ENCODE measurements at places on chromosomes 2 and 18. TPM values are rescaled to one million over a fixed set of nuclear protein-coding genes. Genes with fewer than 3 reads are reported as not detected.
A peak's percentile ranks its signal among the peaks of the same experiment; 100 is the strongest.

- no peak for DNase-seq
Observed at GRCh38 chr2:64987001-64987955, 1.9 kb upstream of the SLC1A4 start.

DNA sequence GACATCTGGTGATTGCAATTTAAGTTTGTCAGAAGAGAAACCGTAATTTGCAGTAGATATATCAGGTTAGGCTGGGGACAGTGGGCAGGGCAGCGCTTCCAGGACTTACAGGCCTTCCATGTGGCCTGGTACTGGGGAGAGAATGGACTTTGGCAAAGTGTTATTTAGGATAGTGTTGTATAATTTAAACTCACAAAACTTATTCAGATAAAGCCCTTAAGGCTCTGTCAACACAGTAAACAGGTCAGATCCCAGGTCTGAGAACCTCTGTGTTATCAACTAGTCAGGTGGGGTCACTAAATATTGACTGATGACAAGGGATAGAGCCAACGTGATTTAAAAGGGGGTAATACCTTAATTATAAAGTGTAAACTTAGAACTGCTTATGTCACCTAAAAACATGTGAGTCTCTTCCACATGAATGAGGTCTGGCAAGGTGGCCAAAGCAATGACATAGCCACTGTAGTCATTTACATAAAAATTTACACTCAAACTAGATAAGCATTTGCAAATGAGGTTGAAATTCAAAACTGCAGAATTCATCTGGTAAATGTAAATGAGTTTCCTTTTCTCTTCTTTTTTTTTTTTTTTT is 80.2 kb upstream of the DNMT3A start:
- no peak for DNase-seq

The CDH19 gene
- total RNA-seq, result not detected

The NPAS2 gene
- total RNA-seq, result 0.54 TPM

DNA sequence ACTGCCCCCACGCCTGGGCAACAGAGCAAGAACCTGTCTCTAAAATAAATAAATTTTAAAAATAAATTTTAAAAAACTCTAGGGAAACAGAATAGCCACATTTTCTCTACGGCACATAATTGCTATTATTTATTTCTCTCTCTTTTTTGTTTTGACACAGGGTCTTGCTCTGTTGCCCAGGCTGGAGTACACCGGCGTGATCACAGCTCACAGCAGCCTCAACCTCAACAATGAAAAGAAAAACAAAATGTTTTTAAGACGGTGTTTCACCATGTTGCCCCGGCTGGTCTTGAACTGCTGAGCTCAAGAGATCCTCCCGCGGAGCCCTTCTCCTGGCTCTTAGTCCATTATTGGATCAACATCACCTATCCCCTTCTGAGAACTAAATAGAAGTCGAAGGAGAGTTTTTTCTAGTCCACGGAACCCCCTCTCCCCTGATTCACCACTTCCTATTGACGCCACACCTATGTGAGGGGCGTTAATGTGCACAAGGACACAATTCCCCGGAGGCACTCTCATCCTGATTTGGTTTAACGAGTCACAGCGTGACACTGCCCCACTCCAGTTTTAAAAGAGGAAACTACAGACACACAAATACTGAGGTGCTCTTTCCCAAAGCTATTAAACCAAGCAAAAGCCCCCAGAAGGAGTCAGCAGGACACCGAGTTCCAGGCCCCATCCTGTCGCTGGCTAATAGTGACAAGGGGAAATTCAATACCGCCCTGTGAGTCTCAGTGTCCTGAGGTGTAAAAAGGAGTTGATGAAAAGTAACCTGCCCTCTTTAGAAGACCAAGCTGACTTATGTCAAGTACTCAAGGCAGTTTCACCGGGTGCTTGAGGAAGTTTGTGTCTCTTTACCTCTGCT is 1.1 kb downstream of the NPC1 start:
- no peak for DNase-seq

GRCh38 chr2:112924821-112925220 is 13.9 kb downstream of the IL37 start:
- DNase-seq, result no peak

DNA sequence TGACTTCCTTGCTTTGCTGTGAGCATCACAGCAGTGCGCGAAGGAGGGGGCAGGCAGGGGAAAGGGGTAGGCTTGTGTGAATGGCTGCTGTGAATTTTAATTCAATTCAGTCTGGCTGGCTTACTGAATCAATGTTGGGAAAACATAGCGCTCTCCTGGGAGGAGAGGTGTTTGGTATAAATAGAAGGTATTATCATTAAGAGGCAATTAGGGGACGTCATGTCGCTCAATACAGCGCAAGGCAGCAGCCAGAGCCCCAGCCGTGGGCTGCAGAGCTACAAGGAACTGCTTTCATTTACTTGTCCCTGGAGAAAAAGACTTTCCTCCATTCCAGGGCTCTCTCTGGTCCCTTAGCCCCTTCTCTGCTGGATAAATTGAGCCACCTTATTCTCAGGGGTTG is 181.4 kb upstream of the MSH6 start:
- peak; percentile 51 for DNase-seq

GRCh38 chr2:234272069-234272850 is 221.8 kb downstream of the SPP2 start:
- no peak for DNase-seq

The RAB6D gene
- total RNA-seq, result not detected

GRCh38 chr2:231905026-231905425 is 21.2 kb downstream of the NPPC start:
- DNase-seq, result peak; percentile 13

The REG3G gene
- total RNA-seq, result not detected

DNA sequence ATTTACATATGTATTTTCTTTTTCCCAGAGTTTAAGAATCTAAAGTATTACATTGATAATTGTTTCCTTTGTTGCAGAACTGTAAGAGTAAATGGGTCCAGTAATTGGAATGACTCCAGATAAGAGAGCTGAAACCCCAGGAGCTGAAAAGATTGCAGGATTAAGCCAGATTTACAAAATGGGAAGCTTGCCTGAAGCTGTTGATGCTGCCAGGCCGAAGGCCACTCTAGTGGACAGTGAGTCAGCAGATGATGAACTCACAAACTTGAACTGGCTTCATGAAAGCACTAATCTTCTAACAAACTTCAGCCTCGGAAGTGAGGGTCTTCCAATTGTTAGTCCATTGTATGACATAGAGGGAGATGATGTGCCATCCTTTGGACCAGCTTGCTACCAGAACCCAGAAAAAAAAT is 183.8 kb upstream of the STON1 start:
- DNase-seq, result no peak

The KLHL41 gene
- not detected for total RNA-seq

- peak; percentile 89 for DNase-seq
Observed at GRCh38 chr2:222708274-222708710, 36.8 kb downstream of the MOGAT1 start.

DNA sequence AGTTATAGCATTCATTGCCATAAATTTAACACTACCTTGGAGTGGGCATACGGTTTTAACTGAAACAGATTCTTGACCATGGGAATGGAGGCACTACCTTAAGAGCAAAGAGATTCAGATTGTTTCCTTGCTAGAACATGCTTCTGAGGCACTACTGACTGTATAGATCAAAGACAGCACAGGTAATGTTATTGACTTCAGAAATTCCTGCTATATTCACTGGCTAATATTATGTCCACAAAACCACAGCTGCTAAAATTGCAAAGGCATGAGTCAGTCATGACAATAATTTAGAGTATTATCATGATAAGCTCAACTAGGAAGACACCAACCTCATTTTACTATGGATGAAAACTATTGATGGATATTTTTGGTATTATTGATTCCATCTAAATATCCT is 39.4 kb downstream of the SLC8A1 start:
- no peak for DNase-seq

GRCh38 chr18:34385311-34385710 is 160.6 kb upstream of the NOL4 start:
- DNase-seq, result no peak

Measured in glutamatergic neuron (in vitro differentiated cells).